ENCODE measurements at places on chromosomes 12 and 14.

DNA sequence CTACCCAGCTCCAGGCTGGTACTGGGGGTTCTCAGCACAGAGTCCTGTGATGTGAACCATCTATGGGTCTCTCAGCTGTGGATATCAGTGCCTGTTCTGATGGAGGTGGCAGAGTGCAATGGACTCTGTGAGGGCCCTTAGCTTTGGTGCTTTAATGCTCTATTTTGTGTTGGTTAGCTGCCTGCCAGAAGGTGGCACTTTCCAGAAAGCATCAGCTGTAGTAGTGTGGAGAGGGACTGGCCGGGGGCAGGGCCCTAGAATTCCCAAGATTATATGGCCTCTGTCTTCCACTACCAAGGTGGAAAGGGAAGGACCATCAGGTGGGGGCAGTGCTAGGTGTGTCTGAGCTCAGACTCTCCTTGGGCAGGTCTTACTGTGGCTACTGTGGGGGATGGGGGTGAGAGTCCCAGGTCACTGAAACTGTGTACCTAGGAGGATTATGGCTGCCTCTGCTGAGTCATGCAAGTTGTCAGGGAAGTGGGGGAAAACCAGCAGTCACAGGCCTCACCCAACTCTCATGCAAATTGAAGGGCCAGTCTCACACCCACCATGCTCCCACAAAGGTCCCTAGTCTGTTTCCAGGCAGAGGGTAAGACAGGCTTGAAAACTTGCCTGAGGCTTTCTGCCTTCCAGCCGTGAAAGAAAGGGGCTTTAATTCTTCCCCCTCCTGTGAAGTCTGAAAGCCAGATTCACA, 878.1 kb downstream of the C12orf50 start:
- no peak for DNase-seq

DNA sequence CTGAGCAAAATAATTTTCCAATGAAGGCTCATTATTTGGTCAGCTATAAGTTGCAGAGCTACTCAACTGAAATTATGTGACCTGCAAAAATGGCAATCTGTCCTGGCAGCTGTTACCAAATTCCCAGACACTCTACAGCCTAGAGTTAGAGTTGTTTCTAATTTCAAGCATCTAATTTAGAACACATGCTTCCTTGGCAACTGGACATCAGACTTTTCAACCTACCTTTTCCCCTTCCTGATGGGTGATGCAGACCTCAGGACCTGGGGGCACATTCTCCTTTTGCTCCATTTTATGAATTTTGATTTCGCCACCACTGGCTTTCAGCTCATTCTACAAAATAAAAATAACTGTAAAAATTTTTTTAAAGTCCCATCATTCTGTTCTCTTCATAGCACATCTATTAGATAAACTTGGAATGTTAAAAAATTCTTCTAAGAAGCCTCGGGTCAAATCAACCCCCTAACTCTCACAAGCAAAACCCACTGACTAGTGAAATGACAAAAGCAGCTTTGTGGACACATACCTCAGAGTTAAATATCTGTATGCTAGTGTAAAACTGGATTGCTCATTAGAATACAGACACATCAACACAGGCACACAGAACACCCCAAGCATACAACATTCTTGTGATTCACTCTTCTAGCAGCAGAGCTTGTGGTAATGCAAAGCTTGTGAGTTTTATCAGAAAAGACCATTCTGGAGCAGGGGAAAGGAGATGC, 33.5 kb upstream of the CERS5 start:
- DNase-seq = no peak

- DNase-seq = no peak
These were observed 869.2 kb downstream of the SLC6A15 start for GRCh38 chr12:84043355-84043754.

DNA sequence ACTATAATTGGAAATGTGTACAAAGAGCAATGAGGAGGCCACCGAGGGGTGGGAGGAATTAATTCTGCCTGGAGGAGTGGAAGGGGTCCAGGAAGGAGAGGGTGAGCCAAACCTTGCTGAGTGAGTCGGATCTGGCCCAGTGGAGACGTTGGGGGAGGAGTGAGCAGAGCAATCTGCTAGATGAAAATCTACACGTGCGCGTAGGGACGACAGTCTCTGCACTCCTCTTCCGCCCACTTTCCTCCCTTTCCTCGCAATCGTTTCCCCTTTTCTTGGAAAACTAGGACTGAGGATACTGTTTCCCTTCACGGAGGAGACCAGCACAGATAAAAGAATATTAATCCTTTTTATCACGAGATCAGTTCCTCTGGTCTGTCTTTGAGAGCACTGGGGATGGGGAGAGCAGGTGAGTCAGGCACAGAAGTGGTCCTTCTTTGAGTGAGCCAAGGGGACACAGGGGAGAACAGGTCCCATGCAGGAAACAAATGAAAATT, 2.9 kb upstream of the NAB2 start:
- DNase-seq = no peak

Measured in neural crest cell (in vitro differentiated cells).